ENCODE measurements at places on chromosomes 3 and 15.

DNA sequence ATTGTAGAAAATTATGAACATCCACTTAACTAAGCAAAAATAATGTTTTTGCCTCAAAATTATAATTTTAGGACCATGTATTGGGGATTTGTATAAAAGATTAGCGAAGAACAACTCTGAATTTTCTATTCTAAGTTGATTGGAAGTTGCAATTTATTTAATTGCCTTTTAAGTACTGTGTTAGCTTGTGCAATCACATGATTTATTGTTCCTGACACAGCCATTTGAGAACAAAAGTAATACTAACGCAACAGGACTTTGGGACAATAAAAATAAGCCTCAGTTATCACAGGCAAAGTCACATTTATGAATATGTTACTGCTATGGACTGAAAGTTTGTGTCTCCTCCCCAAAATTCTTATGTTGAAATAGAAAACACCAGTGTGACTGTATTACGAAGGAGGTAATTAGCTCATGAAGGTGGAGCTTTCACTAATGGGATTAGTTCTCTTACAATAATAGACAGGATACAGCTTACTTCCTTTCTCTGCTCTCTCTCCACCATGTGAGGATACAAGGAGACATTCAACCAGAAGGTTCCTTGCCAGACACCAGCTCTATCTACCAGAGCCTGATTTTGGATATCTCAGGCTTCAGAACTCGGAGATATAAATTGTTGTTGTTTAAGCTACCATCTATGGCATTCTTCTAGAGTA is 745.9 kb downstream of the ZBBX start:
- no peak for DNase-seq

DNA sequence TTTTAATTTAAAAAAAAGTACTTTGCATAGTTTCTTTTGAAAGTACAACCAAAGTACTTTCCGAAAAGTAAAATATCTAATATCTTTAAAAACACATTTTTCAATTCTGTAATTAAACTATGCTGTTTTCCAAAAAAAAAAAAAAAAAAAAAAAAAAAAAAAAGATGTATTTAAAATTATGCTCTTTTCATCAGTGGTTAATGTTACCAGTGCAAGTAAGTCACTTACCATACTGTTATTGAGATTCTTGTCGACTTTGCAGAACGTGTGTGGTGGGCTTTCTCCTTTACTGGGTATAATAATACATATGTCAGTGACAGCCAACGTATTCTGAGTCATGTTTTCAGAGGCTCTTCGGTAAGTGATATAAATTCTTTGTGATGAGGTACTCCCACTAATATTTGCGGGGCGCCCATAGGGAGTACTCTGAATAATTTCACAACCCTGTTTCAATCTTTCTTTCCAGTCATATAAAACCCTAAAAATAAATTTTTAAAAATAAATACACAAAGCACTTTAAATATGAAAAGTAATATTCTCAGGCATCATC is 39.9 kb downstream of the DENND4A start:
- DNase-seq, result no peak

DNA sequence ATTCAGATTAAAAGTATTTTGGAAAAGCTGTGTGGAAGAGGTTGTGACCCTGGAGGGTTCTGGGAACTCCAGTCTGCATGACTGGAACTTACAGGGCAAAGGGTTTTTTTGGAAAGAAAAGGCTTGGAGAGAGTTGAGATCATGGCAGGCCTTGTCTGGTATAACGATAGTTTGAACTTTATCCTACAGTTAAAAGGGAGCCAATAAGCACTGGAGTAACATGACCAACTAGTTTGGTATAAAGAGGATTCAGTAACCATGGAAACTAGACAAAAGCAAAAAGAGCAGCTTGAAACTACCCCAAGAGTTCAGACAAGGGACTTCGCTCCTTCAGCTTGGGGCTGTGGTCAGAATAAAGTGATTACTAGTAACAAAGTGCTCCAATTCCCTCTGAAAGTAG is 151.2 kb upstream of the TMCO5A start:
- DNase-seq, result no peak

- DNase-seq, result no peak
Observed at GRCh38 chr15:45715528-45715927, 80.7 kb downstream of the SQOR start.

DNA sequence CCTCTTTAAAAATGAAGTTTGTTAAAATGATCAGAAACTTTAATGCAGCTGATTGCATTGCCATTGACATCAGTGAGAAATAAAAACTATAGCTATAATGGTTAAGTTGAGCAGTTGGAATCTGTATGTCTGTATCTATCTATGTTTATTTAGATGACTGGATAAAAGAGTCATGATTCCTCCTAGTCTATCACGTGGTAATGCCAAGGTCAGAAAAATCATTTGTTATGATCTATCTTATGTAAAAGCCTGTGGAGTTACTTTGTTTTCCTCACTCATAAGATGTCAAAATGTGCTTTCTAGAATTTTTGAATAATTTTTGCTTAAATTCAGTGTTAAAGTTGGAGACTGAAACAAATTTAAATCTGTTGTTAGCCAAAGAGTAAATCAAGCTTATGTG is 63.3 kb downstream of the MBNL1 start:
- no peak for DNase-seq

DNA sequence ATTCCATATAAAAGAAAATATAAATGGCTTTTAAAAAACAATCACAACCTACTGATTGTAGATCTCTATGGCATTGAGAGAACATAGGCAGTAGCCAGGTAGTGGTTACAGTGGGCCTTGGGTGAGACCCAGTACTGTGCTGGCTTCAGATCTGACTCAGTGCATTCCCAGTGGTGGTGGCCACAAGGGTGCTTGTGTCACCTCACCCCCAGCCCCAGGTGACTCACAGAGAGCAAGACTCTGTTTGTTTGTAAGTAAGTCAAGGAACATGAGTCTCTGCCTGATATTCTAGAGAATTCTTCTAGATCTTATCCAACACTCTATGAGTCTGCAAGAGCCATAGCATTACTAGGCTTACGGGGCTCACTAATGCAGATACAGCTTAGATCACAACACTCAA is 118.8 kb upstream of the AZI2 start:
- DNase-seq, result no peak

GRCh38 chr3:128411574-128412064 is 55.1 kb downstream of the DNAJB8 start:
- no peak for DNase-seq

- DNase-seq, result no peak
Observed at GRCh38 chr15:67720556-67721175, 104.6 kb upstream of the SKOR1 start.

DNA sequence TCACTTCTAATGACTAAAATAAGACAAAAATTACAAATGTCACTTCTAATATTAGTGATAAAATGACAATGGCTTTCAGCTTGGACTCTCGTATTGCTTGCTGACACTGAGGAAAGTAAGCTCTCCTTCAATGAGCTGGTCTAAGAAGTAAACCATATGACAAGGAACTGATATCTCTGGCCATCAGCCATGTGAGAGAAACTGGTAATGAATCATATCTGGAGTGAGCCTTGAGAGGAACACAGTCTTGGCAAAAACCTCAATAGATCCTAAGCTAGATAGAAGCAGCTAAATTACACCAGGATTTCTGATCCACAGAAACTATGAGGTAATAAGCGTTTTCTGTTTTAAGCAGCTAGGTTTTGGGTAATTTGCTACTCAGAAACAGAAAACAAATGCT is 1575.1 kb downstream of the OTOL1 start:
- DNase-seq, result no peak

- DNase-seq, result no peak
Observed at GRCh38 chr3:167936019-167936418, 159.7 kb downstream of the GOLIM4 start.

All from hepatic stellate cell (primary cell).